ENCODE measurements at places on chromosomes 5 and 9.
A peak's percentile ranks its signal among the peaks of the same experiment; 100 is the strongest.

GRCh38 chr9:128886211-128886891 is 4.4 kb downstream of the LRRC8A start:
- DNase-seq, result no peak

- DNase-seq, result no peak
Observed at GRCh38 chr9:81562231-81563019, 126.9 kb downstream of the TLE1 start.

GRCh38 chr5:65903581-65903980 is 22.8 kb upstream of the ERBIN start:
- no peak for DNase-seq

DNA sequence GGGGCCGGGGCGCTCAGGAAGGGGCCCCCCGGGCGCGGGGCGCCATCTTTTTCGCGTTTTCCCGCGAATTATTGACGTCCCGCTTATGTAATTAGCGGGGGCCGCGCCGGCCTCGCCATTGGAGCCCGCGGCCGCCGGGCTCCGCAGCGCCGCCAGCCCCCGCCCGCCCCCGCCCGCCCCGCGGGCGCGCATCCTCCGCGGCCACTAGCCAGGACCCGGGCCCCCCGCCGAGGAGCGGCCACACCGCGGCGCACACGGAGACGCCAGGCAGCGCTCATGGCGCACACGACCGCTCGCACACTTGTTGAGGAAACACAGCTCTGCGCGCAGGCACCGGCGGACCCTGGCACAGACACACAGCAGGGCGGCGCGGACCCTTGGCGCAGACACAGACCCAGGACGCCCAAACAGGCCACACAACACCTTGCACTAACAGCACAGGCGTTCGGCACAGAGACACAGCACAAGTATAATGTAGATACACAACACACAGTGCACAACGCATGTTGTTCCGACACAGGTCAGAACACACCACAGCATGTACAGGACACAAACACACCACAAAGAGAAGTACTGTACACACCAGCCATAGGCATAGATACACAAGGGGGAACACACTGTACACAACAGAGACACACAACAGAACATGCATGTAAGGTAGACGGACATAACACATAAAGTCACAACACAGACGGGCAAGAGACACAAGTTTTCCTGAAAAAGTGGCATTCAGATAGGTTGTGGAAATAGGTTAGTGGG is 467 bp upstream of the PHF19 start:
- DNase-seq, result peak; percentile 57

DNA sequence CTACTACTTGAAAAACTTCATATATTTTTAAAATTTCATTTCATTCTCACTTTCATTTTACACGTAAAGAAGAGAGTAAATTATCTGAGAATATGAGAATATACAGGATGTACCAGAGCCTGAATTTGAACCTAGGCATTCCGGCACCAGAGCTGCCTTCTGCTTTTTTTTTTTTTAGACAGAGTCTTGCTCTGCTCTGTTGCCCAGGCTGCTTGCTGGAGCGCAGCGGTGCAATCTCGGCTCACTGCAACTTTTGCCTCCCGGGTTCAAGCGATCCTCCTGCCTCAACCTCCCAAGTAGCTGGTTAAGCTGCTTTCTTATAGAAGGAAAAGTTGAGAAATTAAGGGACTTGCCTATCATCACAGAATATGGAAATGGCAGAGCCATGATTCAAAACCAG is 540.1 kb downstream of the EBF1 start:
- DNase-seq, result no peak

DNA sequence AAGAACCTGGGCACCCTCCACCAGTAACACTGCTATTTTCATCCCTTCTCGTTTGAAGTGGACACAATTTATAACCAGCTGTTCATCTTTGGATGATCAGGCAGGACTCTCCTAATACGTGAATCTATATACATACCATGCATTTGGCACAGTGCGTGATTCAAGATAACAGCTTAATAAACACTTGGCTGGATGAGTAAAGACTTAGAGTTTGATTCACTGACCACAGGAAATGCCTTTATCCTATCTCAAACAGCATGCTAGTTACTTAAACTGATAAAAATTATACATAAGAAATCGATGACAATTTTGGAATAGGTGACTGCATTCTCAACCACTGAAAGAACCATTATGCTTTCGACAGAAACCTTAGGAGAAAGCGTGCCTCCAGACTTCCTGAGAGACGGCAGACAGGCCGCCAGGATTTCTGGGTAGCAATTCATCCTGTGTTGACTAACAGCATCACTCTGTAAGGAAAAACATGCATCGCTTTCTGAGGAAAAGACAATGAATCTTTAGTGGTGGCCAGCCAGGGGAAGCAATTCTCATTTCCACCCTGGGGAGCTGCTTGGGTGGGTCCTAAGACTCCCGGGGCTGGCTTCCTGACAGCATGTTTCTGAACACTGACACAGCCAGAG is 9.7 kb downstream of the MRPL36 start:
- DNase-seq, result no peak

GRCh38 chr5:89313044-89313443 is 430.1 kb upstream of the MEF2C start:
- DNase-seq, result no peak

- DNase-seq, result no peak
Observed at GRCh38 chr5:66875315-66875714, 279.1 kb downstream of the MAST4 start.

- DNase-seq, result no peak
Observed at GRCh38 chr5:42648915-42649314, 107.7 kb upstream of the CCDC152 start.

- no peak for DNase-seq
Observed at GRCh38 chr5:145903113-145903512, 30.3 kb upstream of the GRXCR2 start.

GRCh38 chr5:79086116-79086515 is 16.5 kb downstream of the BHMT2 start:
- DNase-seq, result no peak

- DNase-seq, result no peak
Observed at GRCh38 chr9:6123416-6123815, 92.2 kb upstream of the IL33 start.

GRCh38 chr9:12633016-12633765 is 60.0 kb upstream of the TYRP1 start:
- no peak for DNase-seq

DNA sequence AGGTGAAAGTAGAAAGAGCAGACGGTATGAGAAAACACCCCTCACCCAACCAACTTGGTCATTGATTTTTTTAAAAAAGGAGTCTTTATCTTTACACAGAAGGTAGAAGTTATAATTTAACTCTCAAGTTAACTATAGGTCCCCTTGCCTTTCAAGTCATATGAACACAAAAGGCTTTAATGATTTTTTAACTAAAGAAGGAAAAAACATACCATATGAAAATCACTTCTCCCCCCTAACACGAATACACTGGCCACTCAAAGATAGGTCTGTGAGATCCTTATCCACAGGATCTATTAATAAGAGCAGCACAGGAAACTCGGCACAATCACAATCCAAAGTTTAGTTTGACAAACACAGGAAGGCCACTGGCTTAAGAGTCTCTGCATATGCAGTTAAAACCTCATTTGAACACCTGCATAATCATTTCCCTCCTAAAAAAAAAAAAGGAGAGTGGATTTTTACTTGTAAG is 138.0 kb downstream of the ENC1 start:
- no peak for DNase-seq

- DNase-seq, result no peak
Observed at GRCh38 chr9:89256642-89257041, 54.4 kb upstream of the CKS2 start.

DNA sequence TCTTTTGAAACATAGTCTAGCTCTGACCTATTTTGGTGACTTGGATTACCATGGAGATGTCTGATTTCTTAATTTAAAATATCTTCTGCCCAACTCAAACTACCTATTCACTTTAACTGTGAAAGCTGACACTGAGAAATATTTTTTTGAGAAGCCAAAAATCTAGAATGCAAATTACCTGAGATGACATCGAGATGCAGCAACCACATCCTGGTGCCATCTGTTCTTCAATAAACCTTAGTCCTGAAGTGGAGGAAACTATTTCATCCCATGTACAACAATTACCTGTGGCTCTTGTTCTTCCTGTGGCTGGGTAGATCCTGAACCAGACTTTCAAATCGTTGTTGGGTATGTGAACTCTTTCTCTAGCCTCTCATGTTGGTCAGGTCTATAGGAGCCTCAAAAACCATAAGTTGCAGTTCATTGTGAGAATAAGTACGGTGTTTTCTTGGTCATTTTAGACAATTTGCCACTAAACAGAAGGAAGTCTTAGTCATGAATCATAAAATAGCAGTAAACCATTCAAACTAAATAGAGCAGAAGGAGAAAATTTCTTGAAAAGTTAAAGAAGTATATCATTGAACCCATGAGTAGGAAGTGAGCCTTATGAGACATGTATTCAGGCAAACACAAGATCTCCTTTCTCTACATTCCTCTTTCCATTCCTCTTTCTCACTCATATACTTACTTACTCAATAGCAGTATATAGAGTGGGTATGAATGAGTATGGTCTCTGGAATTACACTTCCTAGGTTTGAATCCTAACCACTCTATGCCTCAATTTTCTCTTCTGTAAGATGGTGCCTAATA is 176.0 kb downstream of the HMHB1 start:
- no peak for DNase-seq

DNA sequence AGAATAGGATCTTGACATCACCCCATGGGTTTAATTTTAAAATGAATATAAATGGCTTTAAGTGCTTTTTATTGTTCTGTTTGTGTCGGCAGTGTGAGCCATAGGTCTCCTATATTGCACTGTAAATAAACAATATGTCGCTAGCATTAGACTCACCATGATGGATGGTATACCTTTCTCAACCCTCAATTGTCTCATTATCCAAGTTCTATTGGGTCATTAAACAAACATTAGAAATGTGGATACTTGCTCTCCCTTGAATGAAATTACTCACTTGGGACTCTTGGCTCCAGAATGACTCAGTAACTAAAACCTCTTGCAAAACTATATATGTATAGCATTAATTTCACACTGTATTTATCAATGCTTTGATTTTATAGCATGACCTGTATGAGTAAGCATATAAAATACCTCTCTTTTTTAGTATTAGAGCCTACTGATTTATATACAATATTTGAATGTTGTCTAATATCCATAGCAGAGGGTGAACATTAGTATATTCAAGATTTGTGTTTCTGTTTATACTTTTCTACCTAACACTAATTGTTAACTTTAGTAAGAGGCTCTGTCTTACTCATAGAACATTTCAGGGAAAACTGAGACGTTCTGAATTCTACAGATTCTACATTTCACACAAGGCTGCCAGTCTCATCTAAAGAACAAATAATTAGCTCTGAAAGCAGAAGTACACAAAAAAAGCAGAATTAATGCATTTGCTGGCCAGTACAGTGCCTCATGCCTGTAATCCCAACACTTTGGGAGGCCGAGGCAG is 303.8 kb upstream of the PRR16 start:
- DNase-seq, result no peak

GRCh38 chr9:426976-427375 is 212.3 kb downstream of the DOCK8 start:
- DNase-seq, result no peak

GRCh38 chr5:178940569-178941360 is at the start of gene ZNF454:
Gene ZNF454, plus strand, starts transcription at chr5:178941198. Its CDS starts 1,594 bp downstream, at chr5:178942792.
- no peak for DNase-seq

DNA sequence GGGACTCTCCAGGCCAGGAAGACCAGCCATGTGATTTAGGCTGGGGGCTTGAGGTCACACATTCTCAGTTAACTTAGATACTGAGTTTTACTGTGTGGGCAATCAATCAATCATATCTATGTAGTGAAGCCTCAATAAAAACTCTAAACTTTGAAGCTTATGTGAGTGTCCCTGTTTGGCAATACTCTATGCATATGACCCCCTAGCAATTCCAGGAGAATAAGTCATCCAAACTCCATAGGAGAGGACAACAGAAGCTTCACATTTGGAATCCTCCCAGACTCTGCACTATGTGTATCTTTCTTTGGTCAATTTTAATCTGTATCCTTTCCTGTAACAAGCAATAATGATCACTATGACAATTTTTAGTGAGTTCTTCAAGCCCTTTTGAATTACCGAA is 216.8 kb upstream of the RGMB start:
- no peak for DNase-seq

DNA sequence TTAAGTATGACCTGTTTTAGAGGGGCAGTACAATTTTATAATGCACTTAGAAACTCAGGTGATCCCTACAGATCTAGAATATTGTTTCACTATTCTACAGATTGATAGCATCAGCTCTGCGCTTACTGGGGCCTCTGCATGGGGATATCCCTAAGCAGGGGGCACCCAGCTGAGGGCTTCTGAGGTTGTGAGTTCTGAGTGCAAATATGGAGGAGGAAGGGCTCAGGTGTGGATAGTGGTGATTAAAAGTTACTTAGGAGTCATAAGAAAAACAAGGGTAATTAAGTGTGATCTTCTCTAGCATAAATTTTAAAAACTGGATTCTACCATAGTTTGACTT is 274.4 kb downstream of the EFNA5 start:
- no peak for DNase-seq

DNA sequence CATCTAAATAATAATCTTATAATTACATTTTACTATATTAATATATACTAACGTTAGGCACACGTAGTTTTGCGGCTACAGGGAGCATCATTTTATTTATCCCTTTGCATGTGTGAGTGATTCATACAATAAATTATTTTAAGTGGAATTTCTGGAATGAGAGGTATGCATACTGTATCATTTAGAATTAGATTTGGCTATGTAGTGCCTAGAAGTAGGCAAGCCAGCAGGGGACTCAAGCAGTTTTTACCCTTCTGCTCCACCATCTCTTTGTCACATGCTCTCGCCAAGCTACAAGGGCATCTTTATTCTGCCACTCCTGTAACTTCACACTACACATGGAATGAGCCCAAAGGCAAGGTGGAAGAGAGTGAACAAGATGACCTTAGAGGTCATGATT is 60.8 kb downstream of the MEGF10 start:
- no peak for DNase-seq

DNA sequence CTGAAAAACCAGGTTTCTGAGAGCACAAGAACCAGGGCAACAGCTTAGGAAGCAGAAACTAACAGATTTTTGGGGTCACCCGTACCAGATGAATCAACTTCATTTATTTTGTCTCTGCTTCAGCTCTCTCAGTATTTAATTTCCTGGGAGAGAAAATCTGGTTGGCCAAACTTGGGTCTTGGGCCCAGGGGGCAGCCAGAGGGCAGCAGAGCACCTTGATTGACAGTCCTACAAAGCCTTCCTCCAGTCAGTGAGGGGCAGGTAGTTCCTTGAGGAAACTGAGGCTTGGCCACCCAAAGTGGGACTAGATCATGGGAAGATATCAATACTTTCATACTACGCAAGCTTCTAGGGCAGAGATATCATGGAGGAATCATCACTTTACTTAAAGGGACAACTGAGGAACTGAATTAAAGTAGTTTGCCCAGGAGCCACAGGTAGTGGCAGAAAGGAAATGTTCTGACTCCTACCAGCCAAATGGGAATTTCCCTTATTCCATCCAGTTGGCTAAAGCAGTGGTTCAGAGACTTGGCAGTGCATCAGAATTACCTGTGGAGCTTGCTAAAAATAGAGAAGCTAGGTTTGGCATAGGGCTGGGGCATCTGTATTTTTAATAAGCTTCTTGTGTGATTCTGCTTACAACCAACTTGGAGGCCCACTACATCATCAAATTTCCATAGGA is 21.5 kb upstream of the ARHGAP26 start:
- DNase-seq, result peak; percentile 13

Data from activated effector memory CD4-positive, alpha-beta T cell treated with Interleukin-2 at 50 U/mL for 16 hours (primary cell).